AML-193 (cell line): ENCODE measurements at places on chromosomes 16 and 17.

GRCh38 chr17:39105705-39106104 lies 45.7 kb downstream of the PLXDC1 start:
- DNase-seq, result no peak

- no peak for DNase-seq
These were observed 38.2 kb downstream of the TK2 start for GRCh38 chr16:66511602-66512271.

GRCh38 chr17:68909066-68909465 lies 46.1 kb downstream of the ABCA8 start:
- peak; percentile 96 for DNase-seq

GRCh38 chr16:4101421-4102219 lies 14.6 kb downstream of the ADCY9 start:
- DNase-seq, result no peak

GRCh38 chr17:39608142-39608981 lies 642 bp upstream of the NEUROD2 start:
- DNase-seq, result no peak

DNA sequence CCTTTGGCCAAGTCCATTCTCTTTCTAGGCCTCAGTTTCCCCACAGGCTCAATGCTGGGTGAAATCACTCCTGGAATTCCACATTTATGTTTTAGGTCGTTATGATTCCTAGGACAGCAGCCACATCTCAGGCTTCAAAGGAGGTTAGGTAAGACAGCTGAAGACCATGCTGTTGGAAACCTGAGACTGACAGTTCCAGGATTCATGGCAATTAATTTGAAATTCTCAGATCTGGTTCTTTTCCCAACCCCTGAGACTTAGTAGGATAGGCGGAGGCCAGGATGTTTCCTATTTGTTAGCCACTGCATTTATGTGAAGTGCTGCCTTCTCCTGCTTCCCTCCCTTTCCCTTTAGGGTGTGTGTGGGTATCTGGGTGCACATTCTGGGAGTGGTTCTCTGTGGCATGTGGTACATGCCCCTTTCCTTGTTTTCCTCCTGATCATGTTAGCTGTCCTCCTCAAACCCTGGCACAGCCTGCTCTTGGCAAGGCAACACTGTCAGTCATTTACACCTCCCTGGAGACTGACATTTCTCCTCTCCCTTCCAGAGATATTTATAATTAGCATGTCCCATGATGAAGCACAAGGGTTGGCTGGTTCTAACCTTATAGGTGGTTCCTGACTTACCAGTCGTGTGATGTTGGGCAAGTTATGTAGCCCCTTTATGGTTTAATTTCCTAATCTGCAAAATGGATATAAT lies 91.4 kb upstream of the SALL1 start:
- DNase-seq, result no peak

DNA sequence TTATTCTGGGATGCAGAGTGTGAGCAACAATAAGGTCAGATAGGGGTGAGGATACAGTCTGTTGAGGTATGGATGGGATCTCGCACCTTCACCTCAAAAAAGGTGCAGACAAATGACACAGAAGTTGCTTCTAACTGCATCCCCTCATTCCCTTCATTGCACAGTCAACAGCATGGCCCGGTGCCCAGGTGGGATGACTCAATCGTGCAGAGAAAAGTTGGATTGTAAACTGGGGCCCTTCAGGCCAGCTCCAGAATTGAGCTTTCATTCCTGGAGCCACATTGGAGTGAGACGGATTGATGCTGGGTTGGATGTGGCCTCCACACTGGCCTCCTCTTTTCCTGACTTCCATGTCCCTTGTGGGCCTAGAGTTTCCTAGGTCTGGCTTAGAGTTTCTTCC lies 977.4 kb downstream of the KCNJ18 start:
- DNase-seq, result no peak
